Activated CD4-positive, CD25-positive, alpha-beta regulatory T cell treated with anti-CD3 and anti-CD28 coated beads, Interleukin-2, amount 50 U/mL, for 72 hours (primary cell): ENCODE measurements at places on chromosomes 4 and X.

GRCh38 chr4:184099535-184099966, 118.1 kb downstream of the ENPP6 start:
- DNase-seq, result no peak

DNA sequence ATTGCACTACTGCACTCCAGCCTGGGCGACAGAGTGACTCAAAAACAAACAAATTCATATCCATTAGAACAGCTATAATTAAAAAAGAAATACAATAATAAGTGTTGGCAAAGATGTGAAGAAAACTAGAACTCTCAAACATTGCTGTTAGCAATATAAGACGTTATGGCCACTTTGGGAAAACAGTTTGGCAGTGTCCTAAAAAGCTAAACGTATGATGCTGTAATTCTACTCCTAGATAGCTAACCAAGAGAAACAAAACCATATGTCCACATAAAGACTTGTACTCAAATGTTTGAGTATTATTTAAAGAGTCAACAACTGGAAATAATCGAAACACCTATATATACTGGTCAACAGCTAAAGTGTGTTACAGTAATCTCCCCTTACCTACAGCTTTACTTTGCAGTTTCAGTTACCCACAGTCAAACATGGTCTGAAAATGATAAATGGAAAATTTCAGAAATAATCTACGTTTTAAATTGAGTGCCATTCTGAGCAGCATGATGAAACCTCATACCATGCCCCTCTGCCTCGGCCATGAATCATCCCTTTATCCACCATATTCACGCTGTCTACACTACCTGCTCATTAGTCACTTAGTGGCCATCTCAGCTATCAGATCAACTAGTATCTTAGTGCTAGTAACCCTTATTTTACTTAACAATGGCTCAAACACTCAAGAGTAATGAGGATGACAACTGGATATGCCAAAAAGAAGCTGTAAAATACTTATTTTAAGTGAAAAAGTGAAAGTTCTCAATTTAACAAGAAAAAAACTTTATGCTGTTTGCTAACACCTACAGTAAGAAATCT, 4.9 kb downstream of the ELF2 start:
- DNase-seq, result no peak

GRCh38 chr4:172103456-172103855, 290.3 kb downstream of the GALNTL6 start:
- DNase-seq, result no peak

GRCh38 chr4:30600246-30601017, 119.7 kb upstream of the PCDH7 start:
- DNase-seq, result no peak

DNA sequence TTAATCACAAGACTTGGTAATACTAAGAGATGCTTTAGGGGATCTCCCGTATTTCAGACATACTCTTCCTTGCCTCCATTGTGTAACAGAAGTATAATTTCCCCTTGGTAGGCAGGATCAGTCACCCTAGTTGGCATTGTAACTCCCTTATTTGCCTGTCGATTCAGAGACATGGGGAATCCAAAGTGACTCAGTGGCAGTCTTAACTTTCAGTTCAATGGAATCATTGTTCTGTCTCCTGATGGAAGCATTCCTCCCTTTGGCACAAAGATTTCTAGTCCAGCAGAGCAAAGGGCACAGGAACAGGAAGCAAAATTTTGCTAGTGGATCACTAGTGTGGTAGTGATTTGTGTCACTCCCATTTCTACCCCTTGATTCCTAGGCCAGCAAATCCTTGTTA, 80.4 kb downstream of the DCUN1D4 start:
- DNase-seq, result no peak

DNA sequence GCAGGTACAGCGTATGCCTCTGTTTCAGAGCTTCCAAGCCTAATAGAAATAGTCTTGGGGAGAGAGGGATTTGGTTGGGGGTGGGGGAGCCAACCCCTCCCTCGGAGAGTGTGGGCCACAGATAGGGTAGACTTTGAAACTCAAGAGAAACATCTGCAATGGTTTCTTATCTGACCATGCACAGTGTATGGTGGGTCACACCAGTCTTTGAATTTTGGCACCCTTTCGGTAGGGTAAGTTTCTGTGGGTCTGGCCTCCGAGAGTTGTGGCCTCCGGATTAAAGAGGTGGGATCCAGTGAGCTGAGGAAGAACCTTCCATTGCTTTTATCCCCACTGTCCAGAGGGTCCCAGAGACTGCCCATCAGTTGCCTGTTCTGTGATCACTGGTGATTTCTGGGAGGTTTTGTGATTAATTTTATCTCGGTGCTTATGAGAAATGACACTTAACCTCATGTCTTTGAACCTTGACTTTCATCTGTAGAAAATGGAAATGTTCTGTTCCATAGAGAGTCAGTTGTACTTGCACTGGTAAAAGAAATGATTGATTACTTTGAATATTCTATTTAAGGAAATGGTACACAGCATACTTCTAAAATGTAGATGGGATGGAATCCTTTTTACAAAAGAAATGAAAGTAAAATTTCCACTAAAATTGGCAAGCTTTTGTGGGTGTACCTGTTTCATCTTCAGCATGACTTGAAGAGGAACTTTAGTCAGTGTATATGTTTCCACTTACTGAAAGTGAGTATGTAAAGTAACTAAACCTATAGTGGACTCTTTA, 62.7 kb downstream of the TMEM131L start:
- DNase-seq, result no peak

DNA sequence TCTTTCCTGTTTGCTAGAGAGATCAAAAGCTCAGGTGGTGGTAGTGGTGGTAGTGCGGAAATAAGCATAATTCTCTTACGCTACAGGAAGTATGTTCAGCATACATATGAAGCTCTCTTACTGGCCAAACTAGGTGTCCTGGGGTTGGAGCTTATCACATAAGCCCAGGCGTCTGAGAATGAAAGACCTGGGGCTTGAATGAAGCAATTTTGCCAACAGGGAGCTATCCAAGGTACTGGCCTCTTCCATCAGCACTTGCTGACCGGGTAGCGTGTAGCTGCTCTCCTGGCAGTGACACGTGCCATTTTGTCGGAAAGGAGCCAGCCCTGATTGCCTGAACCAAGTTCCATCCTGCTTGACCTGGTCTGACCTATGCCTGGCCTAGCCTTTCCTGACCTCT, 65.9 kb upstream of the HPF1 start:
- no peak for DNase-seq

GRCh38 chr4:99077177-99077576, 11.4 kb downstream of the ADH5 start:
- no peak for DNase-seq

DNA sequence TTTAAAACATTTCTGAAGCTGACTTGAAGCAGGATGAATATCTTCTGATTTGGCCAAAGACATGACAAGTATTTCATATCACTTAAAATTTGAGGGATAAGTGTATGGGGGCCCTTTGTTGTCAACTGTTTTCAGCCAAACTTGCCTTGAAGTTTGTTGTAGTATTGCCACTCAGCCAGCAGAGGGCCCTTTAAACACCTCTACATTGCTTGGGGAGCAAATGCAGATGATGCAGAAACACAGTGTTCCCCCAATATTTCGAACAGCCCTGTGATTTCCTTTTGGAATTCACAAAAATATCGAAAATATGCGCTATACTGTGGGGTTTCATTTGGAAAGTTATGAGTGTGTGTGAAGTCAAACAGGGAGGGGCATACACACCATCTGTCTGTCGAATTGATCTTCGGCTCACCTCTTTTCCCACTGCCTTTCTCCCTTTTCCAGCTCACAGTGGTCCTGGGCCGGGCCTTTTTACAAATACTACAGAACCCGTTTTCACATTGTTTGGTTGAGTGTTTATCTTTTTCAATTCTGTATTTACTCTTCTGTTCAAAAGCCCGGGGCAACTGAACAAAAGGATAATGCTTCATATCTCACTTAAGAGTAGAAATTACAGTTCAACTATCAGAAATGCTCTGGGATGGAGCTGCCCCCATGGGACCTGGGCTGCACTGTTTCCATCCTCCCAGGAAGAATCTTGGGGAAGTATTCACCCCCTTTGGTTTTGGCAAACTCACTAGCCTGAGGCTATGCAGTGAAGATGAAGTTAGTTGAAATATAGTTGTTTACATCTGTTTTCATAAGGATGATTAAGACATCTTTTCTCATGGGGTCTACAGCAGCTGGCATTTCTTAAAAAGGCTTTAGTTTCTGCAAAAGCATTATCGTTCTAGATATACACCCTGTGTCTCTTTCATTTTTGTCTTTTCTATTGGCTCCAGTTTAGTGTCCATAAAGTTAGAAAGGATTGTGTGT, 137.6 kb downstream of the EGF start:
- DNase-seq, result peak; percentile 36

DNA sequence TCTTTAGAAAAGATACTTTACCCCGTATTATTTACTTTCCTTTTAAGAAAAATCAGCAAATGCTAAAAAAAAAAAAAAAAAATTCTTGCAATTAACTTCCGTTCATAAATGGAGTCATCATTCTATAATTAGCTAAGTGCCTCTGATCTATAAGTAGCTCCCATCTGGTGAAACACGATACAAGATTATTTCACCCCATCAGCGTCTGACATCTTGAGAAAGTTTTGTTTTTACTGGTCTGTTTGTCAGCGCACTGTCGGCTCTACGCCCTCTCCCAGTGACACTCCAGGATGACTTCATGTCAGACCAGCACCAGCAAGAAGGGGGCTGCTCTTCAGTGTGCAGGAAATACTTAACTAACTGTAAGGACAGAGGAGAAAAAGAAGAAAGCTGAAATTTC, 108.3 kb downstream of the AFAP1 start:
- no peak for DNase-seq

- no peak for DNase-seq
Measured at GRCh38 chr4:43047058-43047457, 154.5 kb downstream of the GRXCR1 start.

DNA sequence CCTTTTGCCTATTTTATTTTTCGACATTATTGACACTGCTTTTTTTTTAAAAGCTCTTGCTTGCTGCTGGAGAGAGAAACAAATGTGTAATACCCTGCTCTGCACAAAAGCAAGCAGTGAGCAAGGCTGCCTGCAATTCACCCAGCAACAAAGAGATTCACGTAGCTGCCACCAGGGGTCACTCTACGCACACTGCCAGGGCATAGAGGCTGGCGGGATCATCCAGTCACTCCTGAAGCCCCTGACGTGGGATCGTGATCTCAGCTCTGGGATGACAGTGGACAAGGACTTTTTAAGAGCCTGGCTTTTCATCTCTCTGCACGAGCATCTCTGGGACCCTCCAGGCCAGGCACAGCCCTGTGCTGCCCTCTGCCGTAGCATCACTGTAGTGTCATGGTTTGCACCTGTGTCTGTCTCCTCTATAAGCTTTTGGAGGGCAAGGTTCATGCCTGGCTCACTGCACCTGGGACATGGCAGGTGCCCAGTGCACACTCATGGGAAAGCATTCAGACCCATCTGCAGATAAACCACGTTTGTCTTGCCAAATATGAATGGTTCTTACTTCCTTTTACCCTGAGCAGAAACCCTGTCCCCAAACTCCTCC, 19.8 kb downstream of the C4orf50 start:
- peak; percentile 50 for DNase-seq

GRCh38 chr4:242121-242848, 63.0 kb downstream of the ZNF732 start:
- DNase-seq, result peak; percentile 52

GRCh38 chr4:17613761-17614415, 553 bp upstream of the MED28 start:
- peak; percentile 32 for DNase-seq

GRCh38 chrX:121165930-121166359, 118.5 kb downstream of the GLUD2 start:
- DNase-seq, result no peak

GRCh38 chr4:142683503-142683902, 162.6 kb downstream of the INPP4B start:
- no peak for DNase-seq

GRCh38 chr4:153663667-153664066, 20.4 kb upstream of the TLR2 start:
- DNase-seq, result no peak

GRCh38 chr4:145781351-145781750, 101.4 kb downstream of the C4orf51 start:
- DNase-seq, result no peak

GRCh38 chrX:3962511-3963311, 249.3 kb upstream of the PRKX start:
- no peak for DNase-seq

- no peak for DNase-seq
Measured at GRCh38 chrX:38066934-38067333, 60.6 kb downstream of the SYTL5 start.

DNA sequence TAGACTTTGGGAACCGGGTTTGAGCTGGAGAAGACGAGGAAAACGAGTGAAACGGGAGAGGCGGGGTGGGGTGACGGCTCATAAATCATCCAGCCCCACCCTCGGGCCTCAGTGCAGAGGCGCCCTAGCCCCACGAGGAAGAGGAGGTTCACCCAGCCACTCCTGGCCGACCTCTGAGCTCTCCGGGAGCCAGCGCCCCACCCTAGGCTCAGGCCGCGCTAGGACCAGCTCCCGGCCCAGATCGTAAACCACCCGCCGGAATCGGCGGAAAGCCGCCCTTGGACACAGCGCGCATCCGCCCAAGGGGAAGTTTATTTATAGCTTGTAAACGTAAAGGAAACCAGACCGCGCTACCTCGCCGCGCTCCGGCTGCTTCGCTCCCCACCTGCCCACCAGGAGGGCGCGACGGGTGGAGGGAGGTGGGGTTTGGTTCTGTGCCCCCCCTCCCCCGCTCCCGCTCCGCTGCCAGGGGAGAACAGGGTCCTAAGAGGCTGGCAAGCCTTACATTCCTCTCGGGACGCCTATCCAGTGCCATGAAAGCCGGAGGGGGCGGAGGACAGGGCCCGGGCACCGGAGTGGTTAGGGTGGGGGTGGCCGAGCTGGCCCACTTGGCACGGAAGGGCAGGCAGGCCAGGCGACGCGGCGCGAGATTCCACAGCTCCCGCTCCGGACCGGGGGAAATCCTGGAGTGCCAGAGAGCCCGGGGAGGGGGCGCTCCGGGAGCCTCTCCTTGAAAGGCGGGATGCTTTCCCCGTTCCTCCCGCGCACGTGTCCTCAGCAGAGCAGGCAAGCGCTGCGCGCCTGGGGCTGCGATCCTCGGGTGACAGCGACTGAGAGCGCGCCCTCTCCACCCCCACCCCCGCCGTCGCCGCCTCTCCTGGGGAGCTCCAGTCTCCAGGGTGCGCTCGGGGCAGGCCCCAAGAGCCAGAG, 84.2 kb downstream of the BCOR start:
- DNase-seq, result no peak

GRCh38 chr4:159042097-159042605, 60.7 kb upstream of the RAPGEF2 start:
- no peak for DNase-seq
